ENCODE measurements at places on chromosomes 2 and 18.

- DNase-seq, result peak; percentile 67
These were observed 3.6 kb downstream of the ZNF516 start for GRCh38 chr18:76491473-76491775.

DNA sequence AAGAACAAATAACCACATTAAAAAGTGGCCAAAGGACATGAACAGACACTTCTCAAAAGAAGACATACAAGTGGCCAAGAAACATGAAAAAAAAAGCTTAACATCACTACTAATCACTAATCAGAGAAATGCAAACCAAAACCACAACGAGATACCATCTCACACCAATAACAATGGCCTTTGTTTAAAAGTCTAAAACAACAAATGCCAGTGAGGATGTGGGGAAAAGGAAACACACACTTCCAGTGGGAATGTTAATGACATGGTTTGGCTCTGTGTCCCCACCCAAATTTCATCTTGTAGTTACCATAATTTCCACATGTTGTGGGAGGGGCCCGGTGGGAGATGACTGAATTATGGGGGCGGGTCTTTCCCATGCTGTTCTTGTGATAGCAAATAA is 147.1 kb downstream of the GALNT1 start:
- no peak for DNase-seq

- DNase-seq, result no peak
These were observed 194.3 kb downstream of the RTP5 start for GRCh38 chr2:242063850-242064249.

- DNase-seq, result no peak
These were observed 157.4 kb downstream of the AFF3 start for GRCh38 chr2:99984799-99985515.

GRCh38 chr18:35983147-35983546 is 10.7 kb downstream of the RMP24 start:
- no peak for DNase-seq

- no peak for DNase-seq
These were observed 1009.2 kb upstream of the FANCL start for GRCh38 chr2:59250307-59250677.
